ENCODE measurements at places on chromosomes 12 and 14.

GRCh38 chr12:110932046-110932445 is 11.7 kb upstream of the MYL2 start:
- no peak for DNase-seq

GRCh38 chr14:75562089-75562488 is 16.3 kb upstream of the FLVCR2 start:
- peak; percentile 51 for DNase-seq

DNA sequence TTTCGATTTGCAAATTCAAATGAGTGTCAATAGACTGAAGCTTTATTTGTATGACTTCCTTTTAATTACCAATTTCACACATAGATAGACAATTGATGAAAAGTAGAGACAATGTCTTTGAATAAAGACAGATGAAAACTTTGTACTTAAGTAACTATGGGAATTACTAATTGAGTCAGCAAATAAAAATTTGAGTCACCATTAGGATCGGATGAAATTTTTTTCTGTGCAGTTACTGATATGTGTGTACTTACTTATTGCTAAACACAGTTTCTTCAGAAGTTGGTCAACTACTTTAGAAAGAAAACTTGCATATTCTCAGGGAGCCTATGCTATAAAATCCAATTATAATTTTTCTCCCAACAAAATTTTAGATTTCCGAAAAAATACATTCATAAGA is 224.9 kb upstream of the SLC16A7 start:
- DNase-seq: no peak

DNA sequence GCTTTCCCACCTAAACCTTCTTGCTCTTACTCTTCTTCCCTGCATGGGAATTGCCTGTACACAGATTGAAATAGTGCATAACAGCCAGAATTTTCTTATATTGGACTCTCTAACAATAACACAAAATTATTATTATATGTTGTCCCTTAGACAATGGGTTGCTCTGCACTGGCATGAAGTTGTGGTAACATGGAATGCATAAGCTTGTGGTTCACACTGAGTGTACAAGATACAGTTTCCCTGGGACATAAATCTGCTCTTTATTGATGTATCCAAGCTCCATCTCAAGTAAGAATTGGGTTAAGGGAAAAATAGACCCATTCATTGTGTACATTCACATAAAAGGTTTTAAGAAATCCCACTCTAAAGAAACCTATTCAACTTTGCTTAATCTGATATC is 114.4 kb upstream of the NTF3 start:
- DNase-seq: no peak

DNA sequence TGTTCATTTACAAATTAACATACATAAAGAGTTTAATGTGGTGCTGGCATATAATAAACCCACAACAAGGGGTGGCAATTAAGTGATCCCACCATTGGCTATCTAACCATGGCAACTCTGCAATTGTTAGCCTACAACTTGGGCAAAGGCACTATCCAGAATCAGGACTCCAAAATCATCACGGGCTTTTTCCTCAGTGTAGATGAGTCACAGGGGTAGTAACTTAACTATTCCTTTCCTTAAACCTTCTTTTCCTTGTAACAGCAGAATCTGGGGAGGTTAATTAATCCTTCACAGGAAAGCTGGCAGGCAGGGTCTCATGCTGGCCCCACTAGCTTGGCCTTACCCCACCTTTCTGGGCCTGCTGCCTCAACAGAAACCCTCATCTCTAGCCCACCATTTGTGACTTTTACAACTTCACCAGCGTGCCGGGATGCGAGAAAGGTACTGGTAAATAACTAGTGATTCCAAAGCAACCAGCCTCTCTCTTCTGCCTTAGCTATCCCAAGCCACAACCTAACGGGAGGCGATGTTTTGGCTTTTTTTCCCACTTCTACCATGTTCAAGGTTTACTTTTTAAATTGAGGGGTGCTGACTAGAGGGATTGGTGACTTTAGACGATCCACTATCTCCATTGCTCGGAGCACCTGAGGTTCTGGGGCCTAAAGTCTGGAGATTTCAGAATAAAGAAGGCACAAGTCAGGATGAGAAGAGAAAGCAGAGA is 744 bp downstream of the ATP5MC2 start:
- DNase-seq: no peak

- DNase-seq: no peak
Measured at GRCh38 chr12:49683599-49684309, 23.5 kb downstream of the FMNL3 start.

GRCh38 chr14:50669441-50669986 is 1.4 kb upstream of the SAV1 start:
- no peak for DNase-seq

GRCh38 chr12:4862809-4863208 is 46.9 kb upstream of the KCNA1 start:
- DNase-seq: no peak

DNA sequence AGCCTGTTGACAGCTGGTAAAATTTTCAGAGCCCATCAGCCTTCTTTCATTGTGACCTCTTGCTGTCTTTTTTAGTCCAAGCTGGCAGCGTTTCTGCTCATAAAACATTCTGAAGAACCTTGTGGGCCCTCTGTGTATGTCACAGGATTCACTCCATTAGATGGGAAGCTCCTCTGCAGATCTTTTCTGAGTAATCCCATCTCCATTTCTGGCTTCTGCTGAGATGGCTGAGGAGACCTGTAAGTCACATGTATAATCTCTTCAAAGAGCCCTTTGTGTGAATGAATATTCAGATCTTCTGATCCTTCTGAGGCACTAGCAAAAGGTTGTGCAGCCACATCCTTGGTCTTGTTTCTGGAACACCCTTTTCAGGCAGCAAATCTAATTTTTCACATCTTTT is 2.8 kb downstream of the RXYLT1 start:
- DNase-seq: no peak

- no peak for DNase-seq
Measured at GRCh38 chr14:60485598-60486251, at the start of gene C14orf39. TSS of gene C14orf39 (minus strand) at chr14:60486063. CDS start at chr14:60485078, 985 bp downstream.

GRCh38 chr14:91867316-91867988 is at the start of gene TC2N:
TSS of gene TC2N (minus strand) at chr14:91867536. CDS start at chr14:91813769, 53,767 bp downstream.
- peak; percentile 25 for DNase-seq

DNA sequence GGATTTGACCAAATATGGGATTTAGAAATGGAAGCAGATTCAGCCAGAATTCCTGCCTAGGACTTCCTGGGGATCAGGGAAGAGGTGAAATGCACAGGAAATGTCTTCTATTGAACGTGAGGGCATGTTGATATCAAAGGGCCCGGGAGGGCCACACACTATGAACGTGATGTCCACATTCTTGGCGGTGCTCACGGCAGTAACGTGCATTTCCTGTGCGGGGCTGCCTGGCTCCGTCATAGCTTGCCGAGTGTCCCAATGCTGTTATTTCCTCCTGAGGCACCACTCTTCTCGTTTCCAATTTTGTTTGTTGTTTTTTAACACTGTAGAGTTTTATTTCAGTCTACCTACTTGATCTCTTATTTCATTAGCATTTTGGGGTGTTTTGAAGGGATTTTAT is 67.3 kb downstream of the ZNF664 start:
- no peak for DNase-seq

- DNase-seq: no peak
Measured at GRCh38 chr14:29654901-29655550, 272.6 kb downstream of the PRKD1 start.

GRCh38 chr12:108846290-108846701 is 11.1 kb downstream of the SSH1 start:
- no peak for DNase-seq
